ENCODE measurements at places on chromosomes 11 and 22.

- no peak for DNase-seq
These were observed 49.8 kb downstream of the PACSIN2 start for GRCh38 chr22:42964994-42965699.

- no peak for DNase-seq
These were observed 87.5 kb upstream of the SESN3 start for GRCh38 chr11:95318498-95318897.

DNA sequence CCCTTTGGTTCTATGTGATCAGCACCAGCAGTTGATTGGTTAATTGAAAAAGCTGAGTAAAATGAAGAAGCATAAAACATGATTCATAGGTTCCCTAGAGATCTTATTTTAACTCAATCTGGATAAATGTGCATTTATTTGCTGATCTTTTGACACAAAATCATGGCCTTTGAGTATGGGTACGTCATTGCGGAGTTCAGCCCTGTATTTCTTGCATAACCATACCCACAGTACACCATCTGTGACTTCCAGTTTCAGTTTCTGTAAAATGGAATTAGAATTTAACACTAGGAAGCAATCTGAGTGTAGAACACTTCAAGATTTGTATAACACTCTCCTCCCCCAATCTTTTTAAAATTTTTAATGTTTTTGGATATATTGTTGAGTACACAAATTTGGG is 358.2 kb downstream of the DDX10 start:
- DNase-seq: no peak

GRCh38 chr11:15641271-15642045 is 526.7 kb downstream of the INSC start:
- DNase-seq: no peak

DNA sequence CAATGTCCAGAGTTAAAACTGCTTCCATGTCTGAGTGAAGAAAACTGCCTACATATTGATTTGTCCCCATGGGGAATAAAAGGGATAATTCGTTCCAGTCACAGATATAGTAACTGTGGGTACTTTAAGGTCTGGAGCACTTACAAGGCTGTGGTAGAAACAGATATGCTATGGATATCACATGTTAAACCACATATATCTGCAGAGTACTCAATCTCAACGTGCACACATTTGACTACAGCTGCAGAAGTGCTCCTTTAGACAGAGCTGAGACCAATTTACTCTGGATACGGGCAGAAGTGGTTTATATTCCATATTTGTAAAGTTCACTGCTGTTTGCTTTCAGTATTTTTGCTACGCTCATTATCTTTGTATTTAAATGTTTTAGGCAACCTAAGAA is 9.7 kb upstream of the MS4A2 start:
- no peak for DNase-seq

DNA sequence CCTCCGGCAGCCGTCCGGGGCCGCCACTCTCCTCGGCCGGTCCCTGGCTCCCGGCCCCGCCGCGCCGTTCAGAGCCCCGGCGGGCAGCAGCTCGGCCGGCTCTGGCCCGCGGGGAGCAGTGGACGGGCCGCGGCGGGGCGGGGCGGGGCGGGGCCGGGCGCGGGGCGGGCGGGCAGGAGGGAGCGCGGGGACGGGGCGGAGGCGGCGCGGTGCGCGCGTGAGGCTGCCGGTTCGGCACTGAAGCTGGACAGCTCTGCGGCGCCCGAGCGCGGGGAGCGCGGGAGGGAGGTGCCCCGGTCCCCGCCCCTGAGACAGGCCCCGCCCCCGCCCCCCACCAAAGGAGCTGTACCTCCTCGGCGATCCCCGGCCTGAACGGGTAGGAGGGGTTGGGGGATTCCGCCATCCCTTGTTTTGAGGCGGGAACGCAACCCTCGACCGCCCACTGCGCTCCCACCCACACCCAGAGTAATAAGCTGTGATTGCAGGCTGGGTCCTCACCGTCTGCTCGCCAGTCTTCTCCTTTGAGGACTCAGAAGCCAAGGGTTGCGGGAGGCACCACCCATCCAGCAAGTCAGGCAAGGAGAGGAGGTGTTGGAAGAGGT is at the start of gene DRD2:
TSS of gene DRD2 (minus strand) at position 239 of the 602 bp plus-strand sequence. CDS start 50,747 bp downstream, outside the sequence.
- DNase-seq: no peak

GRCh38 chr11:122803306-122803705 is 35.0 kb upstream of the CRTAM start:
- DNase-seq: no peak

DNA sequence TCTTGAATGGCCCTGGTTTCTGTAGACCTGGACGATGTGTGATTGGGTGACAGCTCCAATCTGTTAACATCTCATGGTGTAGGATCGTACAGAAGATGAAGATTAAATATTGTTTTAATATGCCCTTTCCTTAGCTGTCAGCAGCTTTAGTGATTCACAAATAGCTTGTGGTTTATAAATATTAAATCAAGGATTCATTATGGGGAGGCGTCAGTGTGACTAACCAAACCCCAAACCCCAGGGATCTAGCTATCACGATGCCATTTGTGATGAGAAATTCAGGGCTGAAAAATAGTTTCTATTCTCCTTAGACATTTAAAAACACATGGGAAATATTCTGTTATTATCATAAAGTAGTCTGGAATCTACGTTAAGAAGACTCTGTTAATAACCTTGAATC is 73.4 kb downstream of the NCAM1 start:
- DNase-seq: no peak

- DNase-seq: no peak
These were observed 389.0 kb downstream of the TBC1D22A start for GRCh38 chr22:47151490-47151889.

DNA sequence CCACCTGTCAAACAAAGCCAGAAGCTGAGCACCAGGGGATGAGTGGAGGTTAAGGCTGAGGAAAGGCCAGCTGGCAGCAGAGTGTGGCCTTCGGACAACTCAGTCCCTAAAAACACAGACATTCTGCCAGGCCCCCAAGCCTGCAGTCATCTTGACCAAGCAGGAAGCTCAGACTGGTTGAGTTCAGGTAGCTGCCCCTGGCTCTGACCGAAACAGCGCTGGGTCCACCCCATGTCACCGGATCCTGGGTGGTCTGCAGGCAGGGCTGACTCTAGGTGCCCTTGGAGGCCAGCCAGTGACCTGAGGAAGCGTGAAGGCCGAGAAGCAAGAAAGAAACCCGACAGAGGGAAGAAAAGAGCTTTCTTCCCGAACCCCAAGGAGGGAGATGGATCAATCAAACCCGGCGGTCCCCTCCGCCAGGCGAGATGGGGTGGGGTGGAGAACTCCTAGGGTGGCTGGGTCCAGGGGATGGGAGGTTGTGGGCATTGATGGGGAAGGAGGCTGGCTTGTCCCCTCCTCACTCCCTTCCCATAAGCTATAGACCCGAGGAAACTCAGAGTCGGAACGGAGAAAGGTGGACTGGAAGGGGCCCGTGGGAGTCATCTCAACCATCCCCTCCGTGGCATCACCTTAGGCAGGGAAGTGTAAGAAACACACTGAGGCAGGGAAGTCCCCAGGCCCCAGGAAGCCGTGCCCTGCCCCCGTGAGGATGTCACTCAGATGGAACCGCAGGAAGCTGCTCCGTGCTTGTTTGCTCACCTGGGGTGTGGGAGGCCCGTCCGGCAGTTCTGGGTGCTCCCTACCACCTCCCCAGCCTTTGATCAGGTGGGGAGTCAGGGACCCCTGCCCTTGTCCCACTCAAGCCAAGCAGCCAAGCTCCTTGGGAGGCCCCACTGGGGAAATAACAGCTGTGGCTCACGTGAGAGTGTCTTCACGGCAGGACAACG is 11.7 kb downstream of the CXCR5 start:
- DNase-seq: peak; percentile 59

- no peak for DNase-seq
These were observed 15.5 kb upstream of the RAC2 start for GRCh38 chr22:37259540-37260029.

DNA sequence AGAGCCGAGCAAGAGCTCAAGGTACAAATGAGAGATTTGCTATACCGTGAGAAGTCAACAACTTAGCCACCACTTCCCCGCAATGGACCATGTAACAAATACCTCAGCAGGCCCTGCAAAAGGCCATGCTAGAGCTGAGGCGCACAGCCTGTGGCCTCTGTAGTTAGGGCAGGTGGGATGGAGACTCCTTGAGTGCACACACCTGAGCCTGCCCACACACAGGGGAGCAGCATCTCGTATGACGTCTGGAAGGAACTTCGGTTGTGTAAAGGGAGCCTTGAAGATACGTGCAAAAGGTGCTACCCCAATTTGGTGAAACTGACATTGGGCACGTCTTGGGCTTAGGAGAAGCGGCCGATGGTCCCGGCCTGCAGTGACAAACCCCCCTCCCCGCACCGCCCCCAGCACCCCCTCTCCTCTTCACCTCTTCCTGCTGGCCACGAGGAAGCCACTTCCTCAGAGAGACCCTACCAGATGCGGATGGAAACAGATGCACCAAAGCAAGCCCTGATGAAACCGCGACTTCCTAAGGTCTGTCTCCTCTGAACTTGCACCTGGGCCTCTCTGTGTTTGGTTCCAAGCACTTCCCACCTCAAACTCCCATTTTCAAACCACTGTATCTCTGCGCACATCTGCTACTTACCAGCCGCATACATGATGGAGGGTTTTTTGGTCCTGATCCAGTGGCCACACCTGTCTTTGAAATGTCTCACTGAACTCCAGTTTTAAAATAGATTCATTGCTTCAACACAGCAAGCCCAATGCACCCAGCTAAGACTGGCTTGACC is 10.6 kb downstream of the CDPF1 start:
- no peak for DNase-seq

GRCh38 chr11:393219-394033 is 583 bp upstream of the PKP3 start:
- no peak for DNase-seq

GRCh38 chr22:36816636-36817524 is at the start of gene PVALB:
Gene PVALB, minus strand, starts transcription at chr22:36817035. Its CDS starts 30 bp downstream, at chr22:36817005.
- DNase-seq: no peak

- no peak for DNase-seq
These were observed 378.3 kb downstream of the BRD1 start for GRCh38 chr22:49449377-49449776.

DNA sequence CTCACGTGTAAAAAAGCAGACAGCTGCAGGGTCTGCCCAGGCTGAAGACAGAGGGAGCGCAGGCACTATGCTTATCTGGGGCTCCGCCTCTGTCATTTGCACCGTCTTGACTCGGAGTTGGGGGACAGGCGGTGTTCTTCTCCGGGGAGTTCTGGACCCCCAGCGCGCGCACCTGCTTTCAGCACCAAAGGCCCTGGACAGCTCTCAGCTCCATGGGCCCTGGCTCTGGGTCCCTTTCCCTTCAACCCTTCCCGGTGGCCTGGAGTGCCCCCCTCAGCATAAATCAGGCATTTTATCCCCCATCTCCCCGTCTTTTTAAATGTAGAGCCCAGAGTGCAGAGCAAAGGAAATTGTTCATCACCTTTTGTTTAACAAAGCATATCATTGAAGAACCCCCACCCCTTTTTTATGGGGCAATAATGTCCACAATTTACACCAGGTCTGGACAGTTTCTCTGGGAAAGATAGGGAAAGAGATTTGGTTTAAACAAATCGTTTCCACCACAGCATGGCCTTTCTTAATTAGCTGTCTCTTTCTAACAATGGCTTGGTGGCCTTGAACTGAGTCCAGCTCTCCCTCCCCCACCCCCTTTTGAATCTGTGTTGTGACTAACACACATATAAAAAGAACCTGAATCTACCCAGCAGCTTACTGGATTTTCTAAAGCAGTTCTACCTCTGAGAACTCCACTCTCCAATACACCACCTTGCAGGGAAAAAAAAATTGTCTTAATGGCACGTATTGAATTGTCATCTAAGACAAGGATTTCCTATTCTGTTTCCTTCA is 1.7 kb downstream of the SEZ6L start:
- no peak for DNase-seq

DNA sequence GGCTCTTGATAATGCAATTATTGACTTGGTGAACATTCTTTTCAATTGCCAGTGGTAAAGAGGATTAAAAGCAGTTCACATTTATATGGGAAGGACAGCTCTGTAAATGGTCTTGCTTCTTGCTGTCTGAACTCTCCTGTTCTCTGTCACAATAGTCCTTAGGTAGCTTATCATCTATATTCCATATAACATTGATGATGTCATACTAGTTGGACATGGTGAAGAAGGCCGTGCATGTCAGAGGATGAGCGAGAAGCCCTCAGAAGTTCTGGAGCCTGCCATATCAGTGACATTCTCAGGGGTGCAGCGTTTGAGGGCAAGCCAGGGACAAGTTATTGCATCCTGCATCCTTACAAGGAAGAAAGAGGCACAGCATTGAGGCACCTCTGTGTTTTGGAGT is 2.6 kb upstream of the CHKB start:
- no peak for DNase-seq

- no peak for DNase-seq
These were observed 9.6 kb downstream of the CERK start for GRCh38 chr22:46728470-46728869.

GRCh38 chr11:76759517-76759916 is 23.6 kb upstream of the TSKU start:
- no peak for DNase-seq

- DNase-seq: no peak
These were observed 1.2 kb downstream of the MAP4K2 start for GRCh38 chr11:64801561-64802369.

DNA sequence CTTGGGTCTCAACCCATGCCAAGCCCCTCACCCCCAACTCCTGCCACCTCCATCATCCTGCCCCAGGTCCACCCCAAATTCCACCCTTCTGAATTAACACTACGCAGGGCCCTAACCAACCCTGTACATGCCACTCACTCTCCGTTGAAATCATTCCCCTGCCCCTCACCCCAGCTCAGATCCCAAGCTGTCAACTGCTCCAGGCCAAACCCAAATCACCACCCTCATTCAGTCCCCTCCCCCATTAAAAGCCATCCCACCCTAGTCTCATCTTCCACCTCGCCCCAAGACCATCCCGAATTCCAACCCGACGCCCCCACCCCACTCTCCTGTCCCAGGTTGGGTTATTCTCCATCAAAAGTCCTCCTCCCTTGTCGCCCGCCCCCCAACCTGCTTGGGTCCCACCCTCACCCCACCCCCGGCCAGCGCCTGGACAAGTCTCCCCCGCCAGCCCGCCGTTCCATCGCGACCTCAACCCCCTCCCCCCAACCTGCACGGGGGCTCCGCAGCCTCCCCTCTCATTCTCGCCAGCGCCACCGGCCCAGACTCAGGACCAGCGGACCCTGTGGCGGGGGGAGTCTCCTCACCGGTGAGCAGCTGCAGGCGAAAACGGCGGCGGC is 466 bp downstream of the FAM168A start:
- no peak for DNase-seq

DNA sequence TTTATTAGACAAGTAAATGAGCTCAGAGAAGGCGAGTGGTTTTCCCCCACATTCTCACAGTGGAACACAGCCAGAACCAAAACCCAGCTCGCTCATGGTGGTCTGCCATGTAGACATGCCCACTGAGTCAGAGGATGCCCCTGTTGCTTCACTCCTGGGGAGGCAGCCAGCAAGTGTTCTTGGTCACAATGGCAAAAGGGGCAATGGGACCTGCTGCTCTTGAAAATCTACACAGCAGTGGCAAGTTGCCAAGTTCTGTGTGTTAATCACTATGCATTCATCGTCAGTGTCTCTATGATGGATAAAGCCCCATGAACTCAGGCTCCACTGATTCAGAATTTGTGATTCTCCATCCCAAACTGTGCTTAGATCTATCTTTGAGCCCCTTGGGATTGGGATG is 64.7 kb upstream of the TBCEL start:
- no peak for DNase-seq
